ENCODE measurements at places on chromosomes 6 and 20.

DNA sequence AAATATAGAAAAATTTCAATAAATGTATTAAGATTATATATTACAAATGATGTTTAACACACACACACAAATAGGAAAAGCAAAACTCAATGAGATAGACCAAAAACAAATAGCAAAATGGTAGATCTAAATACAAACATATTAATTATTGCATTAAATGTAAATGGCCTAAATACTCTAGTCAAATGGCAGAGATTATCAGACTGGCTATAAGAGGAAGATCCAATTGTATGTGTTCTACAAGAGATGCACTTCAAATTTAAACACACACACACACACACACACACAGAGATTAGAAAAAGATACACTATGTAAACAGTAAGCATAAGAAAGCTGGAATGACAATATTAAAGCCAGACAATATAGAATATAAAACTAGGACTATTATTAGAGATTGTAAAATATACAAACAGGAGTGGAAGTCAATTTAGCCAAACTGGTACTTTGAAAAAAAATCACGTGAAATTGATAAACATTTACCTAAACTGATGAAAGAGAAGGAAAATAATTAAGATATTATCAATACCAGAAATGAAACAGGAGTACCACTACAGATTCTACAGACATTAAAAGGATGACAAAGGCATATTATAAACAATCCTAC, 150.5 kb downstream of the TBXT start:
- DNase-seq: no peak

DNA sequence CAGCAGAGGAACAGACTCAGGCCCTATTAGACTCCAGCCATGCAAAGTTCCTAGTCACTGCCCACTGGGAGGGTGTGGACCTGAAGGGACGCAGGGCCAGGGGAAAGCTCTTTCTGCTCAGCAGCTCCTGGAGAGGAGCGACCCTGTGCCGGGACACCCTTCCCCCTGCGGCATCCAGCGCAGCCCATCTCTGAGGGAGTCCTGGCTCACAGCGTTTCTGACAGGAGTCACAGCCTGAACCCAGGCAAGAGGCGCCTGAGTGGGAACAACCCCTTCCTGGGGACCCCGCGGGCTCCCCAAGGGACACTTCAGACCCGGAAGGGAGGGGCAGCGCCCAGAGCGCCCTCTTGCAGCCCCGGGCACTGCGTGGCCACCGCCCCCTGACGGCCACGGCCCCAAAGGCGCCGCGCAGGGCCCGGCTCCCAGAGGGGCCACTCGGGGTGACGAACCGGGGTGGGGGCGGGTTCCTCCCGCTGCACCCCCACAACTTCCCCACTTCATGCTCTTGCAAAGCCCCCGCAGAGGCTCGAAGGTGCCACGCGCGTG, 862 bp downstream of the UCKL1 start:
- peak; percentile 38 for DNase-seq

DNA sequence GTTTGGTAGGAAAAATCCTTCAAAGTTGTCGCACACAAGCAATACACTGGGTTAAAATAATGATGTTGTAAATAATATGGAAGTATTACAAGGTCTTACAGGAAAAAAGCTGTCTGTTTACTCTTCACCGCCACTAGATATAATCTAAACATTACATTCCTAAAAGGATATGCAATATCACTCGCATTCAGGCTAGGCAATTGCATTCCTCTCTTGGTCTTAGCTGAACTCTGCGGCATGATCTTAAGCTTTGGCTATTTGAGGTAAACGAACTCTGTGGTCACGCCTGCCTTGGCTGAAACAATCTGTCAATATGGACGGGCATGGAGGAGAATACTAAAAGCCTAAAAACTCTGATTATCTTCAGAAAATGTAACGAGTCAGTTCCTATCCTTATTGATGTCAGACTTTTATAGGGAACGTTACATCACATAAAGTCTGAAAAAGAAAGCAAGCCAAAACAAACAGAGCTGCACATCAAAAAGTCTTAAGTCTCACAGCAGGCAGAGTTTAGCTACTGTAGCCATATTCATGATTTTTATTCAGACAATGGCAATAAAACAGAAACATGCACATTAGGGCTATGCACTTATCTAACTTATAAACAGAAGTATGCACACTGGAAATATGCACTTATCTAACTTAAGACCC, 30.8 kb upstream of the FILIP1 start:
- DNase-seq: no peak

DNA sequence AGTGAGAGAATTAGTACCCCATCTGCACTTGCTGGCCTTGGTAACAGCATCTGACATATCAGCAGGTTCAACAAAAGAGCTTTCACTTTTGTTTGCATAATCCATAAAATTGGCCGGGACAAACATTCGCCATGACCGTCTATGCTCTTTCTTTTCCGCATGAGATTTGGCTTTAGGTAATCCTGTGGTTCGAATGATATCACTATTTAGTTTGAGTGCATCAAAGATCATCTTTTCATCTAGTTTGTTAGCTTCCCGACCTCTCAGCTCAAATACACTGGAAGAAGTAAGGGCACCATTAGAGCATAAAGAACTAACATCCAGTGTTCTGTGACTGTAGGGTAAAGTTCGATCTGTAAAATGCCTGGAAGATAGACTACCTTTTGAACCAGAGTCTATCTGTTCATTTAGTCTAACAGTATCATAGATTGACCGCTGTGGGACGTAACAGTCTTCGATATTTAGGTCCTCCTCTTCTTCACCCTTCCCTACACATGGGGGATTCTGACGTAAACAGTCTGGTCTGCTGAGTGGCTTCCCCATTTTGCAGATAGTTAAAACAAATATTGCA, 101.6 kb downstream of the DST start:
- DNase-seq: peak; percentile 40

- peak; percentile 68 for DNase-seq
Measured at GRCh38 chr20:18276821-18277220, 11.5 kb upstream of the ZNF133 start.

- DNase-seq: peak; percentile 2
Measured at GRCh38 chr20:31577194-31577593, 27.9 kb upstream of the ID1 start.

GRCh38 chr6:112501705-112502104, 154.6 kb downstream of the RFPL4B start:
- DNase-seq: no peak

GRCh38 chr6:143165315-143165855, 104.7 kb downstream of the AIG1 start:
- DNase-seq: no peak

- DNase-seq: no peak
Measured at GRCh38 chr20:1664911-1665310, 7.3 kb upstream of the SIRPG start.

- no peak for DNase-seq
Measured at GRCh38 chr6:2426561-2427340, 181.3 kb upstream of the GMDS start.

DNA sequence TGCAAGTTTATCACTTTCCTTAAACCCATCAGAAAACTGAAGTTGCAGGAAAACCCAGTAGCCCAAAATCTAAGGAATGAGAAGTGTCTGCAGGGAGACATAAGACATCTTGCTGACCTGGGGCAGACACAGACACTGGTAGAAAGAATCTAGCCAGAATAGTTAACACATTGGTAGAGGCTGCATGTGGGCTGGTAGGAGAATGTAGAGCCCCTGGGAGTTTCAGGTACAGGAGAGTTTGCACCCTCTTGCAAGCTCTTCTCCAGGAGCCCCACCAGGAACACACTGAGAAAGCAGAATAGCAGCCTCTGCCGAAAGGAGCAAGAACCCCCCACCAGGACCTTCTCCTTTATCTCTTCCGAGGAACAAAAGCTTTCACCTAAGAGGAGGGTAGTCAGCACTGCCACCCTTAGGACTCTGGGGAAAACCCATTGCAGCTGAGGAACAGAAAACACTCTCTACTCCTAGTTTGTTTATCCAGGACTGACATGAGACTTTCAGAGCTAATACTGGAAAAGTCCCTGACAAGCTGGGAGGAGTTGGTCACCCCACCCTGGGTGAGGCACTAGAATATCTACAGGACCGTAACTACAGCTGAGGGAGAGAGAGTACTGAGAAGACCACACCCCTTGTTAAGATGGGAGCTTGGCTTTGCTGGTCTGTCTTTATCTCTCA, 10.5 kb upstream of the OGFRL1 start:
- DNase-seq: peak; percentile 58

GRCh38 chr6:15773806-15774410, 111.1 kb upstream of the DTNBP1 start:
- DNase-seq: no peak

Data from hematopoietic multipotent progenitor cell treated with erythropoietin and hydrocortisone succinate and interleukin-3 and kit ligand, for 17 days (in vitro differentiated cells).